ENCODE measurements at places on chromosomes 5 and 9.

GRCh38 chr9:124771867-124772679 is 962 bp upstream of the NR6A1 start:
- DNase-seq = peak; percentile 72

DNA sequence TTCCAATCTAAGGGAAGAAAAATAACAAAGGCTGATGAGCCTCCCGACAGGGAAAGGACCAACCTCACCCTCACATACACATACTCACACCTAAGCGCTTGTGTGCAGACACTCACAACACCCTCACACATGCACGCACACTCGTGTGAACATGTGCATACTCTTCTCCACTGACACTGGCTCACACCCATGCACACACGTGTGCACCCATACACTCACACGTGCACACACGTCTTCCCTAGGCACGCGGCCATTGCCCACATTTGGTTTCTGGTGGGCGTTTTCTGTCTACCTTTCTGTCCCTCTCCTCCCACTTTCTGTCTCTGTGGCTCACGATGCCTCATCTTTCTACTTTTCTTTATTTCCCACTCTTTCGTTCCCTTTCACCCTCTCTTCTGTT is 169.7 kb upstream of the MVB12B start:
- no peak for DNase-seq

DNA sequence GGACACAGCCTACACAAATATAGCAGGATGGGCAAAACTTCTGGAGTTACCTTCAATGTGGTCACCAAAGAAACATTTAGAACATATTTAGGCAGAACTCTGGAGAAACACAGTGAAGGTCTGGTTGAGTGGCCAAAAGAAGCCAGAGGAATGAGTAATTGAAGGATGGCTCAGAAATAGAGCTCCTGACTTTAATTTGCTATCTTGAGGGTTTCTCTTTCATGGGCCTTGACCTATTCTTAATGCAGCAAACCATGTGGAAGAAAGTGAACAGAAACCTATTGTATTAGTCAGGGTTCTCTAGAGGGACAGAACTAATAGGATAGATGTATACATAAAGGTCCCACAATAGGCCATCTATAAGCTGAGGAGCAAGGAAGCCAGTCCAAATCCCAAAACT is 650.5 kb downstream of the ACTL7B start:
- no peak for DNase-seq

- no peak for DNase-seq
These were observed 6.0 kb downstream of the DBN1 start for GRCh38 chr5:177467436-177467835.
